Hypothalamus (tissue), 51 donors: ENCODE measurements at places on chromosomes 4 and X.

- no peak for DNase-seq
Measured at GRCh38 chrX:136828830-136829229, 48.1 kb upstream of the ARHGEF6 start.

DNA sequence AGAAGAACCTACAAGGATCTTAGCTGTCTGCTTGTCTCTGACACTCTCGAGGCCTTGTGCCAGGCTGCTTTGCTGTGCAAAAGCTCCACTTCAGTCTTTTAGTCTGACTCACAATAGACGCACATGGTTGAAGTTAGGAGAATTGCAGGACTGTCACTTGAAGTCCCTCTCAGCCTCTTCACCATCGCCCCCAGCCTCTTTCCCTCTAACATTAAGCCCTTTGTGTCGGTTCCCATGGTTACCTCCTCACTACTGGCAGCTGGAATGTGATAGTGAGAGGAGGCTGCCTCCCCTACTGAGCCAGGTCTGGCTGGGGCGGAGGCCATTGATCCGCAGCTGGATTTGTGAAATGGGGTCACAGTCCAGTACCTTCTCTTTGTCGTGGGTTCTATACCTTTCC is 201.8 kb downstream of the SOWAHB start:
- DNase-seq = no peak

DNA sequence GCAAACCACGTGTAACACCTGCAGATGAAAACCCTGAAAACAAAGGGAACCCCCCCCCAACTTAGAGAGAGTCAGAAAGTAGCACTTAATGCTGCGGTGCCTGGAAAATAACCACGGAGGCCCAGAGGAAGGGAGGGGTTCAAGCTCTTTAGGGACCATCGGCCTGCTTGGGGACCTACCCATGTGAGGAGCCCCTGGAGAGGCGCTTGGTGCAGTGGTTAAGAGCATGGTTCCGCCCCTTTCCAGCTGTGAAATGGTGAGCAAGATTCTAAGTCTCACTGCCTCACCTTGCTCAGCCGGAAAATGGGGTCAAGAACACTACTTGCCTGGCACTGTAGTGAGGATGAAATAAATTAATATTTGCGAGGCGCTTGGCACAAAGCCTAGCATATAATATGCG is 13.8 kb downstream of the SLC25A5 start:
- no peak for DNase-seq

GRCh38 chr4:52588097-52588496 is 71.0 kb downstream of the USP46 start:
- no peak for DNase-seq

DNA sequence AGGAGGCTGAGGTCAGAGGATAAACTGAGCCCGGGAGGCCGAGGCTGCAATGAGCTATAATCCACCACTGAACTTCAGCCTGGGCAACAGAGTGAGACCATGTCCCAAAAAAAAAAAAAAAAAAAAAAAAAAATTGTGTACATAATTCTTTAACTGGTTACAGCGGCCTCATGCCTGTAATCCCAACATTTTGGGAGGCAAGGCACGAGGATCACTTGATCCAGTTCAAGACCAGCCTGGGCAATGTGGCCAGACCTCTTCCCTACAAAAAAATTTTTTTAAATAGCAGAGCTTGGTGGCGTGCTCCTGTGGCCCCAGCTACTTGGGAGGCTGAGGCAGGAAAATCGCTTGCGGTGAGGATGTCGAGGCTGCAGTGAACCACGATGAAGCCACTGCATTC is 9.3 kb downstream of the KLHL15 start:
- DNase-seq = no peak

GRCh38 chr4:105998171-105999063 is 103.1 kb downstream of the NPNT start:
- DNase-seq = no peak

DNA sequence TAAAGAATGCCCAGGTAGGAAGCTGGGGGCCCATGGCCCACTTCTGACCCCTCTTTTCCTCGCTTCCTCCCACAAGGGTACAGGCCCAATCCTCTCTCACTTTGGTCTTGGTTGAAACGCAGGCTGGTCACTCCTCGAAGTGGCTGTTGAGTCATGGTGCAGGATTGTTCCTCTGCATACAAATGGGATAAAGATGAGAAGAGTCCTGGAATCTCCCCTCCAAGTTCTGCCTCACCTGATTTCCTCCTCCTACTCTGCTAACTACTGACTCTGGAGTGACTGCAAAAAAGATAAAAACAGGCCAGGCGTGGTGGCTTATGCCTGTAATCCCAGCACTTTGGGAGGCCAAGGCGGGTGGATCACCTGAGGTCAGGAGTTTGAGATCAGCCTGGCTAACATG is 1.7 kb downstream of the WDR45 start:
- DNase-seq = no peak

GRCh38 chr4:162059656-162060055 is 104.1 kb downstream of the FSTL5 start:
- no peak for DNase-seq

GRCh38 chrX:88940904-88941303 is 193.9 kb downstream of the CPXCR1 start:
- DNase-seq = no peak

DNA sequence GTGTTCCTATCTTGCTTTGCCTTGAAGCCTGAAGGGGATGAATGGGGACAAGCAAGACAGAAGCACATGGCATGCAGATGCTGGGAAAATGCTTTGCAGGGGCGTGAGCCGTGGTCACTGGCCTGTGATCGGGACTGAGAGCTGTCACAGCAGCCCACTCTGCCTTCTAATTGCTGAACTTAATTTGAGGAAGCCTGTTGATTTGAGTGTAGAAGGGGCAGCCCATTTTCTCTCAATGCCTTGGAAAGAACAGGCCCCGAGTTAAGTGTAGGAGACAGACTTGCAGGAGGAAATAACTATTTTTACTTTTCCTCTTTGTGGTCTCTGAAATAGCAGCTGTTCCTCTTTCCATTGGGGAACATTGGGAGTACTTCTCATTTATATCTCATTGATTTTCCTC is 26.1 kb upstream of the TBC1D1 start:
- DNase-seq = no peak

GRCh38 chrX:45775468-45775867 is 574.8 kb upstream of the DIPK2B start:
- DNase-seq = no peak

DNA sequence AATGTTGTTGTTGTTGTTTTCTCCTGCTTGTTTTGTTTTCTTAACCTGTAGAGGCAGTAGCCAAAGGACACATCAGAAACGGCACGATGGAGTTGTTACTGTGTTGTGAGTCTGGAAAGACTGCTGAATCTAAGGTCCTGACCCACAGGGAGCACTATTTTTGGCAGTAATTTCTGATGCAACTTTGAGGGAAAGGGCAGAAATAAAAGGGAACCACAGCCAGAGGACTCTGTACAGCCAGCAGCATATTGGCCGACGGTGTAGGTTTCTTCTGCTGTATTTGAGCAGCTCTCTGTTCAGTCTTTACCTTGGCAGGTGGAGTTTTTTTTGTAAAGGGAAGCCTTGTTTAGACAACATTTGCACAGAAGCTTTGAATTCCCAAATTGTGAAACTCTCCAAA is 203.0 kb upstream of the GPR101 start:
- no peak for DNase-seq

GRCh38 chrX:131801911-131802310 is 221.2 kb upstream of the STK26 start:
- DNase-seq = no peak

DNA sequence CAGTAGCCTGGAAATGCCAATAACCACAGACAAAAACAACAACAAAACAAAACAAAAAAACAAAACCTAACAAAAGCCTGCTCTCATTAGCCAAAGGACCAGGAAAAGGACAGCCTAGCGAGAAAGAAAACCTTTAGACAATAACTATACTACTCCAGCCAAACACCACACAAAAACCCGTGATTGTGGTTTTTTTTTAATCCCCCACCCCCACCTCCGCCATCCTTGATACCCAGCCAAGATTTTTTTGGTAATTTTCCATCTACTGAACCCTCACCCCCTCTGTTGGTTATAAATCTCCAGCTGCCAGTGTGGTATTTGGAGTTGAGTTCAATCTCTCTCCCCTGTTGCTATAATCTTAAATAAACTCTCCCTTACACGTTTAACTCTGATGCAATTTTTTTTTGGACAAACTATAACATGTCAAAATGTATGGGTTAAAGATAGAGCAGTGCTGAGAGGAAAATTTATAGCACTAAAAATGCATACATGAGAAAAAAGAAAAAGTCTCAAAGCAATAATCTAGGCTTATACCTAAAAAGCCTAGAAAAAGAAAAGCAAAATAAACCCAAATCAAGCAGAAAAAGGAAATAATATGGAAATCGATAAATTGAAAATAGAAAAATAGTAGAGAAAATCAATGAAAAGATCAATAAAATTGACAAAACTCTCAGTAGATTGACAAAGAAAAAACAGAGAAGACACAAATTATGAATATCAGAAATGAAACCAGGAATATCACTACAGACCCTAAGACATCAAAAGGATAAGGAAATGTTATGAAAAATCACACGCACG is 83.7 kb downstream of the NAT8L start:
- DNase-seq = no peak

DNA sequence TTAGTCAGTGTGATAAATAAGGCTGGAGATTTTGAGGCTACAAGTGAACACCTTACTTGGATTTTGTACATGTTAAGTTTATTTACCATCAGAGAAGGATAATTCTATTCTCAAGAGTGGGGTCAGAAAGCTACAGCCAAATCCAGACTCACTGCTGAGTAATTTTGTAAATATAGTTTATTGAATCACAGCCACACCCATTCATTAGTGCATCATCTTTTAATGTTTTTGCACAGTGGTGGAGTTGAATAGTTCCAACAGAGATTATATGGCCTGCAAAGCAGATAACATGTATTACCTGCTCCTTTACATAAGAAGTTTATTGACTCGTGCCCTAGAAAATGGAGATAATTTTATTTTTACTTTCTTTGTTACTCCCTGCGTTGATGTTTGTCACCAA is 60.4 kb downstream of the PCDH18 start:
- no peak for DNase-seq

DNA sequence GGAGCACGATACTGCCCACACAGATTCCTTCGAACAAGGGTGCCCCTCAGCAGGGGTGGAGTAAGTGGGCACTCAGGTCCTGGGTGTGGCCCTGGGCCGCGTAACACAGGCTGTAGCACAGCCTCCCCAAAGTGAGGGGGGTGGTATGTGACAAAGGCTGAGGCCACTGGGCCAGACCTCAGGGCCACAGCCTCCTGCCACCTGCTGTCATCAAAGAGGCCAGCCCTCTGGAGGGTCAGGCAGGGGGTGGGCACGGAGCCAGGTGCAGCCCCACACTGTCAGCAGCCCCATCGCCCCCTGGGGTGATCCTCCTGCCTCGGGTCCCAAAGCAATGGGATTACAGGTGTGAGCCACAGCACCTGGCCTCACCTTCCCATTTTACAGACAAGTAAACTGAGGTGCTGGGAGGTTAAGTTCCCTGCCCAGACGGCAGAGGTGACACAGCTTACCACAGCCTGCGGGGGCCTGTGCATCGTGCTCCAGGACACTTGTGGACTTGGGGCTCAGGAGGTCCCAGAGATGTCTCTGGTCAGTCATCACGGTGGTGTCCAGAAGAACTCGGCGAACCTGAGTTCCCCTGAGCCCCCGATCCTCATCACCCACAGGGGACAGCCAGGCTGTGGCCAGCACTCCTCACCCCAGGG is 27.5 kb upstream of the MXD4 start:
- no peak for DNase-seq

- DNase-seq = no peak
Measured at GRCh38 chr4:86759298-86759697, 89.9 kb downstream of the SLC10A6 start.

- DNase-seq = no peak
Measured at GRCh38 chrX:35819241-35819640, 21.1 kb downstream of the MAGEB16 start.

- no peak for DNase-seq
Measured at GRCh38 chrX:71650333-71650969, 16.9 kb upstream of the LOC101059915 start.

- no peak for DNase-seq
Measured at GRCh38 chr4:180054291-180054690, 2188.9 kb upstream of the TENM3 start.

DNA sequence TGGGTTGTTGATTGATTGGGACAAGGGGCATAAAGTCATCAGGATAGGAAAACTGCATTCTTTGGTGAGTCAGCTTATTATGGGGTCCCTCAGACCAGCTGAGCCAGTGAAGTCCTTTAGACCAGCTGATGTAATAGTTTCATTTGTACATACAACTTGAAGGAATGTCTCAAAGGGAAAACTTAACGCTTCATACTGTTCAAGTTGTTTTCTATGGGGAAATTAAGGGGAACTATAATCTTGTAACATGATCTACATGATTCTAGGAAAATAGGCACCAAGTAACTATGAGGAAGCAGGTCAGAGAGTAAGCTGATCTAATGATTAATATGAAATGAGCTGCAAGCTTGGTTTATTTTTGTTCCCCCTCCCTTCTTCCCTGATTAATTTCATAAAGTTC is 175.1 kb upstream of the GRID2 start:
- no peak for DNase-seq

- no peak for DNase-seq
Measured at GRCh38 chrX:22351966-22352365, 79.3 kb downstream of the CBLL2 start.

DNA sequence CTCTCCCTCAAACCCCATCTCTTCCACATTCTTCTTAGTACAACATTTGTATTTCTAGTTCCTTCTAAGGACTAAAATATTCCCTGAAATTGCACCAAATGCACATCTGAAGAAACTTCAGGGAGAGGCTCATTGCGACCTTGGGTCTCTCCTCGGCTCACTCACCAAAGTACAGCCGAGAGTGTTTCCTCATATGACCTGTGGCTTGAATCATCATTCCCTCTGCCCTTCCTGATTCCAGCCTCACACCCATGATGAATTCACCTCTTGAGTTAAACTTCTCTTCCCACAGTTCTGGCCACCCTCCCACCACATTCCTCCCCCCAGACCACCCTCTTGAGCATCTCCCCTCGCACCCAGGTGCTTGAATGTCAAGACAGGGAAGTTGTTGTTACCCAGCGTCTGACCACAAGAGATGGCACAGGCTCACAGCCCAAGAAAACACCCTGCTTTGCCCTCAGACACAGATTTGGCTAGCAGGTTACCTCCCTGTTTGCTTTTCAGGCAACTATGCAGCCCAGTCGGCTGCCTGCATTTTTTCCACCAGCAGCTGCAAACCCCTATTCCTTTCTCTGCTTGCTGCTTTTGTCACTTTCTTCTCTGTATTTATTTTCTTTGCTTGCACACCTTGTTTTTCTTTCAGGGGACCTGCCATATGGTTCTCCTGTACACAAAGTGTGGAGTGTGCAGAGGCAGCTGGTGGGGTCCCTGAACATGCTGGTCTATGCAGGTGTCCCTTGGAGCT is 214.8 kb downstream of the SPATA18 start:
- DNase-seq = no peak

DNA sequence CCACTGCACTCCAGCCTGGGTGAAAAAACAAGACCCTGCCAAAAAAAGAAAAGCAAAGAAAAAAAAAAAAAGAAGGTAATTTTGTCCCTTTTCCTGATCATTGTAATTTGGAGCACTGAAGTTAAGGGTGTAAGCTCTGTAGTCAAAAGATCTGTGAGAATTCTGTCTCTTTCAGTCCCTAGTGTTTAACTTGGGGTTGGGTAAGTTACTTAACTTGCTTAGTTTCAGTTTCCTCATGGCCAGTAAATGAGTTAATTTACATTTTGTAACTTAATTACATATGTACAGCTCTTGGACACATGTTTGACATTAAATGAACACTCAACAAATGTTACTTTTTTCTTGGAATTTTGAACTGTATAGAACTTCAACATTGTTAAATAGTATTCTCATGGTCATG is 10.9 kb upstream of the UBE2K start:
- DNase-seq = no peak

GRCh38 chrX:132671229-132671641 is 182.4 kb upstream of the MBNL3 start:
- DNase-seq = no peak

GRCh38 chrX:46553935-46554334 is 8.7 kb upstream of the ZNF674 start:
- DNase-seq = no peak
